ENCODE measurements at places on chromosomes 5 and 9. TPM values are rescaled to one million over a fixed set of nuclear protein-coding genes. Genes with fewer than 3 reads are reported as not detected.

KIAA1958 gene
- 7.4 TPM for total RNA-seq

DNA sequence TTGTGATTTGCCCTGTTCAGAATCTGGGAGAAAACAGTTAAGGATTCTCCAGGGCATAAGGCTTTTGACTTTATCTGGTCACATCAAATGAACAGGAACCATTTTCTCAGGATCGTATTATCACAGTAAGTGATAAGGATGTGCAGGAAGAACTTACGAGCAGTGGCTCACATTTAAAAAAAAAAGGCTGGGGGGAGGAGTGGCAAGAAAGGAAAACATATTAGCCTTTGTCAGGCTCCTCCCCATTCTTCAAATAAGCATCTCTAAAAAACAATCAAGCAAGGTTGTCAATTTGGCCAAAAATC, 234.3 kb upstream of the TMEM161B start:
- DNase-seq: no peak

OR1Q1 gene
- not detected for total RNA-seq

DIRAS2 gene
- total RNA-seq: not detected

LHX3 gene
- not detected for total RNA-seq

DNA sequence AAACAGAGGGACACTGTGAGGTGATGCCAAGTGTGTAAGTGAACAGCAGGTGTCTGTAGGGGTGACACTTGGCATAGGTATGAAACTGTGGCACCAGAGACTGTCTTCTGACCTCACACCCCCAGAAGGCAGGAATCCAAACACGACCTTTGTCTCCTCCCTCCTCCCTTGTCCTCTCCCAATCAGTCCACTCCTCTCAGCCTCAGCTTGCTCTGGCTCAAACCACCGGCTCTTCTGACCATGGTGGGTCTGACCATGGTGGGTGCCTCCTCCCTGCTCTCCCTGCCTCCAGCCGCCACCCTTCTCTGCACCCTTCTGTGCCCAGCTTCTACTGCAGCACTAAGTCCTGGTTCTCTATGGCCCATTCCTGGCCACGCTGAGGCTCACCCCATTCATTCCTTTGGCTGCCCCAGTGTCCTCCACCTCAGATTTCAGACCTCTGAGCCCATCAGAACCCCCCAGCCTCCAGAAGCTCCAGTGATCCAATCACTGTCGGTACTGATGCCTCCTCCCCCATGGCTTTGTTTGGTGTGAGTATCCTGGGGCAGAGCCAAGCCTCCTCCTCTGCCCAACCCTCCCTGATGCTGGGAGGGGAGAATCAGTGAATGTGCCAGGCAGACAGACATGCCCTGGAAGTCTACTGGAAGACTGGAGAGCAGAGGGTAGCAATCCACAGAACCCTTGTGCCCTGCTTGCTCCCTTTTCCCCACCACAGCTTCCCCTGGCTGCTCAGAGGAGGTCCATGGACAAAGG, 1.7 kb upstream of the ARID3C start:
- no peak for DNase-seq

GRCh38 chr5:94420885-94421284, 197.5 kb downstream of the KIAA0825 start:
- DNase-seq: no peak

- no peak for DNase-seq
These were observed 25.3 kb downstream of the IRX2 start for GRCh38 chr5:2725980-2726765.

DNA sequence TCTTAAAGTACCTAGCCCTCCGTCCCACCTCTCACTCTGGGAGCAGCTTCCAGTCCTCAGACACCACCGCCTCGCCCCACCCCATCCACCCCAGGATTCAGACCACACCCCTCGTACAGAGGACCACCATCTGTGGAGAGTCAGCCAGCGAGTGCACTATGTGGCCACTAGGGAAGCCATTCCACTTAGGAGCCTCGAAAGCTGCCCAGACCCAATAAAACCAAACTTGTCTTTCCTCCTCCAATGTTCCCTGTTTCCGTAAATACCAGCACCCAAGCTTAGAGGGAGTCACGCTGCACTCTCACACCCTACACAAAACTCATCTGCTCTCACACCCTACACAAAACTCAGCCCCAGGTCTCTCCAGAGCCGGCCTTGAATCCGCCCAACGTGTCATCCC, 1.9 kb downstream of the GCNT4 start:
- DNase-seq: no peak

DNA sequence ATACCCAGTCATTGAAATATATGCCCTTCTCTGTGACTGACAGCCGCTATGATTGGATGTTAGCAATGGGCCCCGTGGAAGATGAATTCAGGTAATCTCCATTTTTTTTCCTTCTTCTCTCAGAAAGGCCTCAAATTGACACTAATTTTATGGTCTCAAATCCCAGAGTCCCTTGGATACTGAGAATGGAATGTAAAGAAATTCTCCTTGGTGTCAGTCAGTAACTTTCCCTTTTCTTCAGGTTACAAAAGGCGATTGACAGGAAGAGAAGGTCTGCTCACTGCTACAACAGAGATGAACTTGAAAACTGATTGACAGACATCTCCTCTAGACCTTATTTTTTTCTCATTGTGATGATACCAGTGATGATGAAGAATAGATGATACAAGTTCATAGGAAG, 748.3 kb downstream of the MAT2B start:
- no peak for DNase-seq

ZMAT2 gene
- total RNA-seq: 67.8 TPM

DNA sequence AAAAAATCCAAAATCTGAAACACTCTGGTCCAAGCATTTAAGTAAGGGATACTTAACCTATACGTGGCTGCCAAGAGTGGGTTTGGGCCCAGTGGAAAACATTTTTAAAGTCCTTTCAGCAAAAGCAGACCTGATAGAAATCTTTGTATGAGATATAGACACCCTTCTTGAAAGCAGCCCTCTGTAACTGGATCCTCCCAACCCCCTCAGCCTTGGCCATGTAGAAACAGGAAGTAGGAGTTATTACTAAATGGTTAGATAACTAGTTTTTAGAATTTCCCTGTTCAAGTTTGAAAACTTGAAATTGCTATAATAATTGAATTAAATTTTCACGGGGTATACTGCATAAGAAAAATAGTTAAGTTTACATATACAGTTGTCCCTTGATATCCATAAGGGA, 111.3 kb upstream of the PCA3 start:
- DNase-seq: no peak

MELK gene
- 0.76 TPM for total RNA-seq

DNA sequence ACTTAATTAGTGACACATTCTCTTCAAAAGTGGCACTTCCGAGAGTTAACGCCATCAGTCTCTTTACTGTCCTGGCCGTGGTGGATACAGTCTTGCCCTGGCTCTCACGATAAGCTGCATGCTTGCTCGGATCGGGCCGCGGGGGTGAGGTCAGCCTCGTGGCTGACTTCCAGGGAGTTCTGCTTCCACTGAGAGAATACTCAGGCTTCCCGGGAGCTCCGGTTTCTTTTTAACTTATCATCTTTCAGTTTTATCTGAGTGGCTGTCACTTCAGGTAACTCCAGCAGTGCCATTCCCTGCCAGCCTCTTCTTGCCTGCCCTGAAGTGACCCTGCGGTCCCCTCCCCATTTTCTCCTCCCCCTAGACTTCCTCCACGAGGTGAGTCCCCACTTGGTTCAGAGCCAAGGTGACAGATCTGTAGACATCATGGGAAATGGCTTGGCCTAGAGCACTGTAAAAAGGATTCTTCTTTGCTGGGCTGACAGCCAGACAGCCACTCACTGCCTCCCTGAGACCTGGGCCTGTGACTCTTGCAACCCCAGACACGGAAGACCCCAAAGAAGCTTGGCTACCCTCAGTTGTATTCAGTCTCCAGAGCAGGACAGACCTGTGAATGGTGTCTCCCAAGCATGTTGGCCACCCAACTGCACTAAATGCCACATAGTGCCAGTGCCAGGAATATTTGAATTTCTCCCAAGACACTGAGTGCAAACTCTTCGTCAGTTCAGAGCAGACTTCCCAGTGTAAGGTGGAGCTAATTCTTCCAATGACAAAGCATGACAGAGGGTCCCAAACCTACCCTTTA, 95.1 kb downstream of the DAPK1 start:
- DNase-seq: no peak

DNA sequence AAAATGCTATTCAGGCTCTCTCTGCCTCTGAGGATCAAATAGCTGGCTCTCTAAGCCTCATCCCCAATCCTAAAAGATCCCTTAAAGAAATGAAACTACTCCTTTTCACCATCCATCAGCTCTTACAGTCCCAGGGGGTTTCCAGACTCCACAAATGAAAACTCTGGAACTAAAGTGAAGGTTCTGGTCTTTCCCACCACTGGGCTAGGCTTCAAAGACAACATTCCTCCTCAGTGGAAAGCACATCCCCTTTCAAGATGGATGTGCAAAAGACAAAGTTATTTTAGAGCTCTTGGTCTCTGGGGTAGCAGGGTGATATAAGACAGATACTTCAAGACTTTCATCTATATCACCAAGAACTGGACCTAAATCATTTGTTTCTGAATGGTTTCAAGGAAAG, 106.9 kb downstream of the DCP2 start:
- DNase-seq: no peak

PALM2AKAP2 gene
- not detected for total RNA-seq

SV2C gene
- total RNA-seq: not detected

- DNase-seq: no peak
These were observed 63.1 kb downstream of the UGCG start for GRCh38 chr9:111959468-111960359.

DNA sequence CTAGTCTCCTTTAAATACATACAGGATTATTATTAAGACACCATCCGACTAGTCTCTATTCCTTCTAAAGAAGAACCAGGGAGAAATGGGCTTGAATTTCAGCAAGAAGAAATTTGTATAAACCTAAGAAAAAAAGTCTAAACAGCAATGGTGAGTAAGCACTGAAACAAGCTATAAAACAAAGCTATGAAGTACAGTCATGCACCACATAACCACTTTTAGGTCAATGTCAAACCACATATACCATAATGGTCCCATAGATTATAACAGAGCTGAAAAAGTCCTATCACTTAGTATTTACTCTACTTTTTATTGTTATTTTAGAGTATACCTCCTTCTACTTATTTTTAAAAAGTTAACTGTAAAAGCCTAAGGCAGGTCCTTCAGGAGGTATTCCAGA, 102.0 kb upstream of the NFIB start:
- no peak for DNase-seq

PCDHGB4 gene
- total RNA-seq: 0.91 TPM

STKLD1 gene
- 0.37 TPM for total RNA-seq

GRCh38 chr5:74055486-74056106, 429.6 kb downstream of the ARHGEF28 start:
- no peak for DNase-seq

- no peak for DNase-seq
These were observed 92.2 kb upstream of the MOCS2 start for GRCh38 chr5:53201746-53202145.

GALNT12 gene
- 2.5 TPM for total RNA-seq

- no peak for DNase-seq
These were observed 85.1 kb upstream of the LRRTM2 start for GRCh38 chr5:138960145-138960692.

DNA sequence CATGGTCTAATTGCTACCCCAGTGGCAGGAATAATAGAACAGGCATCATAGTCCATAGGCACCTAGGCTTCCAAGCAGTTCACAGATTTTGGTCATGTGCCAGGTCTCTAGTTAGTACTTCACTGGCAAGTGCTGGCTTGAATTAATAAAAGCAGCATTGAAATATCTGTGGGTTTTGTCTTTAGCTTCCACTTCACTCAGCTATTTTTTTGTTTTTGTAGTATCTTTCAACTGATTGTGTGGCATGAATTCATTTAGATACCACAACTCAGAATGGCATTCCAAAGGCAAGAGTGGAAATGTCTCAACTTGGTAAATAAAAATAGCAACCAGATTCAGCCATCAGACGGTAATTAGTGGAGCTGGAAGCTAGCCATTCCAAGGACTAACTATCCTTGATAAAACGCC, 27.9 kb upstream of the ITGA2 start:
- DNase-seq: no peak

DNA sequence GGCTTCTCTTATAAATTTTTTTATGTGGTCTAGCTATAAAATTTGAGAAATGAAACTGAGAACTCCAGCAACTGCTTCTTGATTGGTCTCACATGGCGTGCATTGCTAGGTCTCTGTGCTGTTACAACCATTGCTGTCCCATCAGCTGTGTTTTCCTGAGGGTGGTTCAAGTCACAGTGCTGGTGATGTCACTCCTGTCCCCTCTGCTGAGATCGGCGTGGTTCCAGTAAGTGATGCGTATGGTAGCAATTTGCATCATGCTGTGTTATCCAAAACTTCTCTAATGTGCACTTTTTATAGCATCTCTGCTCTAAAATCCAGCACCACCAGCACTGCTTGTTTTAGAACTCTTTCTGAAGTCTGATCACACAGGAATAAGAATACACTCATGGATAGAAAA, 112.6 kb upstream of the ZNF608 start:
- peak; percentile 26 for DNase-seq

GRCh38 chr5:126830061-126830460, 53.1 kb downstream of the LMNB1 start:
- DNase-seq: no peak

DNA sequence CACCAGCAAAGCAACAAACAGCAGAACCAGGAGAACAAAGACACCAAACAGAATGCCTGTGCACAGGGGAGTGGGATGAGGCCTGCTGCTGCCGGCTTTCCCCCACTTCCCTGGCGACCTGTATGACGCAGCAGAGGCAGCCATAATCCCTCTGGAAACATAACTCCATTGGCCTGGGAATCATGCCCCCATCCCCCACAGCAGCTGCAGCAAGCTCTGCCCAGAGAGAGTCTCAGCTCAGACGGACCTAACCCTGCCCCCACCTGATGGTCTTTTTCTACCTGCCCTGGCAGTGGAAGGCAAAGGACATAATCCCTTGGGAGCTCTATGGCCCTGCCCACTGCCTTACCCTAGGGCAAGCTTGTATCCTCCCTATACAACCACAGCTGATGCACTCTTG, 81.8 kb upstream of the FANCC start:
- no peak for DNase-seq
